Activated naive CD8-positive, alpha-beta T cell treated with anti-CD3 and anti-CD28 coated beads for 36 hours (primary cell): ENCODE measurements at places on chromosomes 13 and 19.
A peak's percentile ranks its signal among the peaks of the same experiment; 100 is the strongest.

GRCh38 chr13:93375491-93375890 is 148.9 kb downstream of the GPC6 start:
- no peaks in the 10 kb centered on the region for H3K4me1 ChIP-seq
- no peaks in the 10 kb centered on the region for H3K36me3 ChIP-seq
- H3K4me3 ChIP-seq: no peak overlapping the region
- no peak overlapping the region for H3K27ac ChIP-seq

DNA sequence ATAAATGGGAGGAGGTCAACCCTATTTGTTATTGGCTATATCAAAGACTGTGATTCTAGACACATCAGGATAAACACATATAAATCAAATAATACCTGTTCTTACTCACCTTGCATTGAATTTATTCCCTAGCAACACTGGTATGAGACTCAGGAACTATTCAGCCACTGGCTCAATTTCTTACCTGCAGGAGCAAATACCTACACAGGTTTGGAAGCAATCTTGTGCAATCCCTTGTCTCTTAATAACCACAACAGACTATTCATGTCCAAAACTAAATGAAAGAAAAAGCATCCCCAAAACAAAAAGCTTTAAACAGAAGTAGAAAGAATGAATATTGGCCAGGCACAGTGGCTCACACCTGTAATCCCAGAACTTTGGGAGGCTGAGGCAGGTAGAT is 55.5 kb downstream of the TBC1D4 start:
- peaks cover 7% of the 10 kb centered on the region for H3K4me1 ChIP-seq
- H3K27ac ChIP-seq: no peak overlapping the region
- no peaks in the 10 kb centered on the region for H3K36me3 ChIP-seq
- DNase-seq: no peak
- no peak overlapping the region for H3K4me3 ChIP-seq
- H3K27me3 ChIP-seq: peaks cover 33% of the 10 kb centered on the region

- peaks cover 47% of the 10 kb centered on the region for H3K4me1 ChIP-seq
- H3K27ac ChIP-seq: peak overlapping the region; percentile 95
- DNase-seq: peak; percentile 70
- H3K36me3 ChIP-seq: no peaks in the 10 kb centered on the region
- no peaks in the 10 kb centered on the region for H3K27me3 ChIP-seq
- H3K4me3 ChIP-seq: peak overlapping the region; percentile 72
Observed at GRCh38 chr19:29837448-29837981, 25.7 kb downstream of the CCNE1 start.

GRCh38 chr13:24276306-24276705 is 33.1 kb upstream of the C1QTNF9 start:
- peaks cover 83% of the 10 kb centered on the region for H3K4me1 ChIP-seq
- H3K27ac ChIP-seq: peak overlapping the region; percentile 92

DNA sequence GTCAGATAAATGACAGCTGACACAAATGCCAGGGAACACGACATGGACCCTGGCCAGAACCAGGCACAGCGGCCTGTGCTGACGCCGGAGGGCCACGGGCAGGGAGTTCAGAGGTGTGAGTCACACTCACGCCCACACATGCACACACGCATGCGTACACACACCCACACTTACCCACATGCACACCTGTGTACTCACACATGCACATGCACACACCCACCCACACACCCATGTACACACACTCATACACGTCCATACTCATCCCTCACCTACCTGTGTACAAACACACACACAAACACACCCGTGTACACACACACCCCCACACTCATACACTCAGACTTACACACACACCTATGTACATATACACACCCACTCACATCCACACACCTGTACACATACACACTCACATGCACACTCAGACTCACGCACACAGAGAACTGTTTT is 40.4 kb downstream of the MLLT1 start:
- H3K27ac ChIP-seq: no peak overlapping the region
- H3K4me1 ChIP-seq: peaks cover 43% of the 10 kb centered on the region
- H3K4me3 ChIP-seq: no peak overlapping the region
- H3K36me3 ChIP-seq: peaks cover 9% of the 10 kb centered on the region
- DNase-seq: no peak
- H3K27me3 ChIP-seq: no peaks in the 10 kb centered on the region

GRCh38 chr19:2779121-2779740 is 3.8 kb downstream of the SGTA start:
- peaks cover 42% of the 10 kb centered on the region for H3K4me1 ChIP-seq
- H3K36me3 ChIP-seq: peaks cover 22% of the 10 kb centered on the region

DNA sequence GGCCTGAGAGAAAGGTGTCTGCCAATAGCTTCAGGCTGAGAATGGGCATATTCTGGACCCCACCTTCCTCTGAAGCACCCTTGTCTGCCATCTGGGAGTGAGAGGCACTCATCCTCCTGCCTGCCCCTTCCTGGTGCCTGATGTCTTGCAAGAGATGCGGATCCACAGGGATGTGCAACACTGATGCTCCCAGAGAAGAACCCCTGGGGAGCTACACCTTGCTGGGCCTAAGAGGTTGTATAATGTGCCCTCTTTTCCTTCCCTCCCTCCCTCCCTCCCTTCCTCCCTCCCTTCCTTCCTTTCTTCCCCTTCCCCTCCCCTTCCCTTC is 34.6 kb downstream of the ADPRHL1 start:
- no peak for DNase-seq
- no peaks in the 10 kb centered on the region for H3K36me3 ChIP-seq
- peaks cover 7% of the 10 kb centered on the region for H3K27me3 ChIP-seq
- H3K27ac ChIP-seq: no peak overlapping the region

- peaks cover 49% of the 10 kb centered on the region for H3K4me1 ChIP-seq
- peaks cover 31% of the 10 kb centered on the region for H3K36me3 ChIP-seq
- DNase-seq: no peak
- peak overlapping the region; percentile 73 for H3K4me3 ChIP-seq
- H3K27me3 ChIP-seq: no peaks in the 10 kb centered on the region
Observed at GRCh38 chr13:40480012-40480914, 186.2 kb downstream of the FOXO1 start.

DNA sequence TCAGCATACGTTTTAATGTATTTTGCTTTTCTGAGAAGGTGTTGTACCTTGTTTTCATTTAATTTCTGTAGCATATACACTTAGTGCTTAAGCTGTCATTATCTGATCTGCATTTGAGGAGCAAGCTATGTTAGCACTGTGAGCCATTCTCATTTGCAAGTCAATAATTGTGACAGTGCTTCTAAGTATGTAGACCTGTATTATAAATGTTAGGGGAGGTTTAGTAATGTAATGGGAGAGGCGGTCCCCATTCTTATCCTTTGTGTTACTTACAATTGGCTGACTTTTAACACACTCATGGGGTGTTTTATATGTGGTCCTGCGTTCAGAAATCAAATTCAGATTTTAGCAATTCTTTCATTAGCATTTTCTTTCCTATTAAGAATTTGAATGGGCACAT is 90.2 kb downstream of the GPC6 start:
- H3K36me3 ChIP-seq: no peaks in the 10 kb centered on the region
- H3K4me3 ChIP-seq: no peak overlapping the region
- no peaks in the 10 kb centered on the region for H3K4me1 ChIP-seq
- DNase-seq: no peak
- H3K27me3 ChIP-seq: peaks cover 3% of the 10 kb centered on the region
- no peak overlapping the region for H3K27ac ChIP-seq

- DNase-seq: no peak
- no peak overlapping the region for H3K4me3 ChIP-seq
- no peaks in the 10 kb centered on the region for H3K36me3 ChIP-seq
- H3K4me1 ChIP-seq: no peaks in the 10 kb centered on the region
Observed at GRCh38 chr19:39264306-39265290, 3.6 kb upstream of the IFNL2 start.

GRCh38 chr13:43264458-43264857 is 241.1 kb downstream of the DNAJC15 start:
- no peaks in the 10 kb centered on the region for H3K4me1 ChIP-seq
- DNase-seq: no peak
- H3K27ac ChIP-seq: no peak overlapping the region
- H3K4me3 ChIP-seq: no peak overlapping the region
- H3K27me3 ChIP-seq: no peaks in the 10 kb centered on the region

GRCh38 chr13:33045851-33046592 is 29.8 kb downstream of the KL start:
- H3K4me1 ChIP-seq: no peaks in the 10 kb centered on the region
- H3K27me3 ChIP-seq: peaks cover 40% of the 10 kb centered on the region
- no peak overlapping the region for H3K4me3 ChIP-seq
- H3K36me3 ChIP-seq: no peaks in the 10 kb centered on the region
- DNase-seq: no peak

DNA sequence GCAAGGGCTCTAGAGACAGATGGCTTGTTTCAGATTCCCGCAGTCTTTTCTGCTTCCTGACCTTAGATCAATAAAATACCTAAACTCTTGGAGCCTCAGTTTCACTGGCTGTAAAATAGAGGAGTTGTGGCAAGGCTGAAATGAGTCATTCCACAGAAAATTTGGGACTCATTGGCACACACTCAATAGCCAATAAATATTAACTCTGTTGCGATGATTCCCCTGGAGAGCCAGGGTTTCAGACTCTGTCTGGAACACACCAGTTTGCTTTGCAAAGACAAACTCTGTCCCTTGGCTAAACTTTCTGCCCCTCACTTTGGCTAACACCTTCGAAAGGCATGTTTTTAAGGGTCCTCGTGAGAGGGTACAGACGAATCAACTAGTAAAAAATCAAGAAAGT is 18.1 kb upstream of the UBE2L5 start:
- no peak overlapping the region for H3K4me3 ChIP-seq
- no peak overlapping the region for H3K27ac ChIP-seq
- H3K36me3 ChIP-seq: no peaks in the 10 kb centered on the region
- no peaks in the 10 kb centered on the region for H3K27me3 ChIP-seq

GRCh38 chr19:46744005-46744691 is 1.7 kb upstream of the FKRP start:
- H3K27ac ChIP-seq: no peak overlapping the region
- H3K4me1 ChIP-seq: peaks cover 45% of the 10 kb centered on the region
- no peaks in the 10 kb centered on the region for H3K27me3 ChIP-seq
- peaks cover 26% of the 10 kb centered on the region for H3K36me3 ChIP-seq
- peak overlapping the region; percentile 96 for H3K4me3 ChIP-seq

DNA sequence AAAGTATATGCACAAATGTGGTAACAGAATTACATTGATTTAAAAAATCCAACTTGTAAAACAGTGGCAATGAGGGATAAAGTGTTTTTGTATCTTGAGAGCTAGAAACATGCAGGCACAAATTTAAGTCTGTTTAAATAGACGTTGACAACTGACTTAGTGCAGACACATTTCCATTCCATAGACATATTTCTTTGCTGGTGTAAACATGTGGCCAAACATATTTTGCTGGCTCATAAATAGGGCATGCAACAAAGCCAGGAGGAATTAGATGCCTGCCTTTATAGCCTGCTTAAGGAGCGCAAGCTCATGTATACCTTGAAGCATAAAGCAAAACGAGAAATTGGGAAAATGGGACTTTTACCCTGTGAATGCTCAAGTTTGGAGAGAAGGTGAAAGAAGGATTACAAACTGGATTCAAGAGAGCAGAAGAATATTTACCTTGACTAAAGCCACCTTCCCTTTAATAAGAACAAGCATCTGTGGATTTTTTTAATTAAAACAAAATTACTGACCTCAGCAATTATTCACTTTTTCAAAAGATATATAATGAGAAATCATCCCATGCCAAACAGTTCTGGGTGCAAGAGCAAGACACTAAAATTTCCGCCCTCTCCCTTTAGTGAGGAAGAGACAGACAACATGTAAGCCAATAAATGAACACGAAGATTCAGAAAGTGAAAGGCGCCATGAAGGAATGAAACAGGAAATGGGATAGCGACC is 71.0 kb downstream of the DCT start:
- peaks cover 5% of the 10 kb centered on the region for H3K4me1 ChIP-seq
- peaks cover 5% of the 10 kb centered on the region for H3K27me3 ChIP-seq
- H3K36me3 ChIP-seq: peaks cover 3% of the 10 kb centered on the region

DNA sequence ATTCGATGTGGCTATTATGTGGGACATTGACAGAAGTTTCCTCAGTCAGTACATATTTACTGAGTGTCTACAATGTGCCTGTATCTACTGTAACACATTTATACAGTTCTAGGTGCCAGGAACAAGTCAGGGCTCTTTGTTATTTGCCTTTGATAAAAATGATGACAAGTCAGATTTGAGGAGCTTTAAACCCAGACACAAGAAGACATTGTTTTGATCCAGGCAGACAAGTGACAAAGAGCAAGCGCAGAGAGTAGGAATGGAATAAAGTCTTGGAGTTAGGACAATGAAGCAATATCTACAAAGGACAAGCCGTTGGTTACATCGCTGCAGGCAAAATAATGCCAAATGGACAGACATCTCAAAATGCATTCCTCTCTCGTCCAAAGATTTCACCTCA is 70.1 kb downstream of the ITGBL1 start:
- H3K27me3 ChIP-seq: no peaks in the 10 kb centered on the region
- no peak overlapping the region for H3K4me3 ChIP-seq
- no peaks in the 10 kb centered on the region for H3K36me3 ChIP-seq
- no peak overlapping the region for H3K27ac ChIP-seq

GRCh38 chr13:48977286-48977625 is 1.5 kb downstream of the FNDC3A start:
- H3K4me1 ChIP-seq: peaks cover 43% of the 10 kb centered on the region
- DNase-seq: no peak
- H3K36me3 ChIP-seq: peaks cover 45% of the 10 kb centered on the region
- H3K27ac ChIP-seq: peak overlapping the region; percentile 98

- H3K27ac ChIP-seq: no peak overlapping the region
- peaks cover 22% of the 10 kb centered on the region for H3K27me3 ChIP-seq
- no peak for DNase-seq
- H3K36me3 ChIP-seq: no peaks in the 10 kb centered on the region
- no peak overlapping the region for H3K4me3 ChIP-seq
- H3K4me1 ChIP-seq: peaks cover under 1% of the 10 kb centered on the region
Observed at GRCh38 chr13:24842549-24843274, 78.7 kb downstream of the RNF17 start.

DNA sequence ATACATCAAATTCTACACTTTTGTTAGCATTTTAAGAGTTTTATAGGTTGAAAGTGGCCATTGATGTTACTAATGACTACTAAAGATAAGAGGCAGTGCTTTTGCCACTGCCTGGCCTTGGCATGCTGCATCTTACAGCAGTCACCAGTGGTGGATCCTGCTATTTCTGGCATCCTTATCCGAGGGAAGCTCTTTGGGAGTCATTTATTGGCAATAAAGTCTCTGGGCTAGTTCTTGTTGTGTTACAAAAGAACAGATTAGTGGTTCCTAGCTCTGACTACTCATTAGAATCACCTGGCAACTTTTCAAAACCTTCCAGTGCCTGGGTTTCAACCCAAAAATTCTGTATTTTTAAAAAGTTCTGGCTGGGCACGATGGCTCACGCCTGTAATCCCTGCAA is 94.5 kb downstream of the ZMYM2 start:
- no peaks in the 10 kb centered on the region for H3K27me3 ChIP-seq
- peaks cover 23% of the 10 kb centered on the region for H3K36me3 ChIP-seq
- peaks cover 24% of the 10 kb centered on the region for H3K4me1 ChIP-seq
- no peak overlapping the region for H3K27ac ChIP-seq
- H3K4me3 ChIP-seq: no peak overlapping the region
